Stimulated activated CD8-positive, alpha-beta memory T cell treated with anti-CD3 and anti-CD28 coated beads, Interleukin-7, amount 100 ng/mL, for 4 hours (primary cell): ENCODE measurements at places on chromosomes 2 and 18.

- no peak for DNase-seq
Measured at GRCh38 chr2:42046819-42047487, 868 bp upstream of the PKDCC start.

DNA sequence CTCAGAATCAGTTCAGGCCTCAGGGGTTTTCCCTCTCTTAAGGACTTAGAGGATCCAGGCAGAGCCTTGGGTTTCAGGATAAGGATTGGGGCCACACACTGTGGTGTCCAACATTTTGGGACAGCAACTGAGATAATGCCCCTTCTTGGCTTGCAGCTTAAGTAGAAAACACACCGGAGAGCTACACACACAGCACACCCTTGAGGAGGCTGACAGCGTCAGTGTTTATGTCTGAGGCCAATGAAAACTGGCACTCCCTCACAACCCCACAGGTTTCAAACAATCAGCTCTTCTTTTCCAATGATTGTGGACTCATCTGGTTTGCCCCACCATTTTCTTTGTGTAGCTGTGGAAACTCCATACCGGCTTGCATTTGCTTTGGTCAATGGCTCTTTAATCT lies 257.7 kb downstream of the CDCA7 start:
- DNase-seq = no peak

GRCh38 chr18:10349561-10349960 lies 104.9 kb upstream of the APCDD1 start:
- DNase-seq = no peak

DNA sequence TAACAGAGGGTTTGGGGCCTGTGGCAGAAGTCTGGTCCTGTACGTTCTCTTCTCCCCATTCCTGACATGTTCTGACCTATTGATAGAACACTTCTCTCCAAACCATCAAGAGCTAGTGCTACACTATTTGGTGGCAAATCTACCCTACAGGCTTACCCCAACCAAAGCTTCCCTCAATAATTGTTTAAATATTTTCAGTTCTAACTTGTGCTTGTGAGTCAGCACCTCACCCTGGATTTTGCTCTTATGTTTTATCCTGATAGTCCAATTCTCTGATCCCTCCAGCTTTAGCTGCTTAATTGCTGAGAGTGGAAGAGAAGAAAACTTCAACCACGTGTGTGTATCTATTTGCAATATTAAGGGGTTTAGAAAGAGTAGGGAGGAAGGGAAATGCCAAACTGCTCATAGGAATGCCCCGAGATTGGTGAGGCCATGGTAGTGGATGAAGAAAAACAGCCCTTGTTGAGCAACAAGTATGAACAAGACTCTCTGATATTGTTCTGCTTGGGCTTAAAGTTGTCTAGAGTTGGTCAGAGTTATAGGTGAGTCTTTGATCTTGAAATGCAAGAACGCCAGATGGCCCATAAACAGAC lies 67.8 kb upstream of the PARD3B start:
- no peak for DNase-seq

GRCh38 chr18:74217476-74218143 lies 69.3 kb downstream of the TIMM21 start:
- DNase-seq = no peak

DNA sequence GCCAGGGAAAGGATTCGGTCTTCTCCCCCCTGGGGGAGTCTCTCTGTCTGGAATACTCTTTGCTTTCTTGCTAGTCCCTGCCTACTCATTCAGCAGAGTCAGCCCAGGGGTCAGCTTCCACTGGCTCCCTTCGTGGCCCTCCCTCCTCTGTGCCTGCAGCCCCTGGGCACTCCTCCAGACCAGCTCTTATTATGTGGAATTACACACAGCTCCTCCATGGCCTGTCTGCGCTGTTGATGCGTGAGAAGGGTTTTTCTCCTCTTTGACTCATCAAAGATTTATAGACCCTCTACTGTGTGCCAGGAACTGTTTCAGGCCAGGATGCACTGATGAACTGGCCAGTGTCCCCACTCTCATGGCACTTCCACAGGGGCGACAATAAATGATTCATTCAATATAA lies 44.4 kb downstream of the ST8SIA5 start:
- DNase-seq = no peak

- DNase-seq = no peak
Measured at GRCh38 chr2:241066893-241067341, 35.2 kb downstream of the MTERF4 start.

GRCh38 chr2:177284531-177284930 lies 20.0 kb upstream of the NFE2L2 start:
- DNase-seq = no peak

- DNase-seq = no peak
Measured at GRCh38 chr2:152627351-152627957, 89.8 kb downstream of the PRPF40A start.

- no peak for DNase-seq
Measured at GRCh38 chr2:70596739-70597138, 43.1 kb upstream of the TGFA start.

DNA sequence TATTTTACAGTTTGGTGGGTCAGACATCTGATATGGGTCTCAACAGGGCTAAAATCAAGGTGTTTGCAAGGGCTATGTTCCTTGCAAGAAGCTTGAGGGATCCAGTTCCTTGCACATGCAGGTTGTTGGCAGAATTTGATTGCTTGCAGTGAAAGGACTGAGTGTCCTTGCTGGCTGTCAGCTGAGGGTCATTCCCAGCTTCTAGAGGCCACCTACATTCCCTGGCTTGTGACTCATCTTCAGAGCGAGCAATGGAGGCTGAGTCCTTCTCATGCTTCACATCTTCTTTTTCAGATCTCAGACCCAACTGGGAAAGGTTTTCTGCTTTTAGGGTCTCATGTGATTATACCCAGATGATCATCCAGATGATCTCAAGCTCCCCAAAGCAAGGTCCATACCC lies 12.4 kb downstream of the MEX3C start:
- no peak for DNase-seq

DNA sequence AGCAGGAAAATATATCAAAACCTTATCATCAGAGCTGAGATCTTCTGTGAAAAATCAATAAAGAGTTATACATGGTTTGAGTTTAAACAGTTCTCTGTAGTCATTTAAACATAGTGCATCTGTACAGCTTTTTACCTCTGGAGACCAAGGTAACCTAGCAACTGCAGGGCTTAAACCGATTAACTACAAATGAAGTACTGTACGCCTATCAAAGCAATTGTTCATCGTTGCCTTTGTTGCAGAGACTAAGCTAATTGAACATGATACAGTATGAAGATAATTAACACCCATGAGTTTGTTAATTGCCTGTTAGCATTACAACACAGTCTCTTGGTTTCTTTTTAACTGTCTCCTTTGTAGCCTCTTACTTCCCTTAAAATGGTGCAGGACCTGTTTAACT lies 147.9 kb downstream of the LNPK start:
- DNase-seq = no peak

DNA sequence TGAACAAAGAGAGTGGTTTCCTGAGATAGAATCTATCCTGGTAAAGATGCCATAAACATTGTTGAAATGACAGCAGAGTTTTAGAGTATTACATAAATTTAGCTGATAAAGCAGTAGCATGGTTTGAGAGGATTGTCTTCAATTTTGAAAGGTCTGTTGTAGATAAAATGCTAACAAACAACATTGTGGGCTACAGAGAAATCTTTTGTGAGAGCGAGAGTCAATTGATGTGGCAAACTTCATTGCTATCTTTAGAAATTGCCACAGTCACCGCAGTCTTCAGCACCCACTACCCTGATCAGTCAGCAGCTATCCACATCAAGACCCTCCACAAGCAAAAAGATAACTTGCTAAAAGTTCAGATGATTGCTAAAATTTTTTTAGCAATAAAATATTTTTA lies 17.5 kb downstream of the VRK2 start:
- DNase-seq = no peak

DNA sequence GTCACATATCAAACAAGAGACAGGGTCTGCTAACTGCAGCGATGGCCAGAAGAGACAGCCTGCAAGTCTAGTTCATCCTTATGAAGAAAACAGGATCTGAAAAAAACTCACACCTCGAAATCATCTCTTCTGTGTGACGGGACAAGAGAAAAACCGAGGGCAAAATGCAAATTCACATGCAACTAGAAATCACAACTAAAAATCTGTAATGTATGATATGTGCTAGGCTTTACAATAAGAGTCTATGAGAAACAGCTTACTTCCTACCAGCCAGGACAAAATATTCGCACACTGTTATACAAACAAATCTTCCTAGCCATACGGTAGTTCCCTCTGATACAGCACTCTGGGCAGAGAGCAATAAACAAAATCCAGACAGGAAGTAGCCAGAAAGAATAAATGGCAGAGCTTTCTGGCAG lies 48.8 kb downstream of the ANKRD44 start:
- DNase-seq = no peak

- no peak for DNase-seq
Measured at GRCh38 chr18:50790241-50790640, 29.6 kb downstream of the MRO start.

DNA sequence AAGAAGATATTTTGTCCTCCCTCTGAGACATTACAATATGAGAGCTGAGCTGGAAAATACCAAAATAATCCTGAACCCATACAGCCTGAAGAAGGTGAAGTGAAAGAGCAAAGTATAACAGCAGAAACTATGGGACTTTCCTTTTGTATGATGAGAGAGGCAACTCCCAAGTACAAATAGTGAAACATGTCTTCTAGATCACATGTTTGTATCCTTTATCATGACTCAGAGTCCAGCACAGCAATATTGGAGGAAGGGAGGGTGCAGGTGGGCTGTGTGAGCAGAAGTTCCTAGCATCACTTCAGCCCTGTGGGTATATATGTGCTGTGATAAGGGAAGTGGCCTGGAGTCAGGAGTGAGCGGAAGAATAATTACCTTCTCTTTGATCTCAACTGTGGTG lies 265.6 kb upstream of the NRXN1 start:
- DNase-seq = no peak

DNA sequence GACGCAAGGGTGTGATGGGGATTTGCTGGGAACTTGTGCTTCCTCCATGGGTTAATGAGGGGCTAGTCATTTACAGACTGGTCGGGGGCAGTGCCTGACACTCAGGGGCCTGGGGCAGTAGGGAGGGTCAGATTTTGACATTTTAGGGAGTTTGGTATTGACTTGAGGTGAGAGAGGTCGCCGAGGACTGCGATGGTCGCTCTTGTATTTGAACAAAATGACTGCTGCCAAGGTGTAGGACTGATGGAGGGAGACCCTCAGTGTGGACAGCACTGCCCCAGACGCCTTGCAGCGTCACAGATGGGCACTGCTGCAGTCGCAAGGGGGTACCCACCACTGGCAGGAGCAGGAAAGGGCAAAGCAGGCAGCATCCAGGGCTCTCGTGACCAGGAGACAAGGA lies 182.9 kb downstream of the RTP5 start:
- no peak for DNase-seq

DNA sequence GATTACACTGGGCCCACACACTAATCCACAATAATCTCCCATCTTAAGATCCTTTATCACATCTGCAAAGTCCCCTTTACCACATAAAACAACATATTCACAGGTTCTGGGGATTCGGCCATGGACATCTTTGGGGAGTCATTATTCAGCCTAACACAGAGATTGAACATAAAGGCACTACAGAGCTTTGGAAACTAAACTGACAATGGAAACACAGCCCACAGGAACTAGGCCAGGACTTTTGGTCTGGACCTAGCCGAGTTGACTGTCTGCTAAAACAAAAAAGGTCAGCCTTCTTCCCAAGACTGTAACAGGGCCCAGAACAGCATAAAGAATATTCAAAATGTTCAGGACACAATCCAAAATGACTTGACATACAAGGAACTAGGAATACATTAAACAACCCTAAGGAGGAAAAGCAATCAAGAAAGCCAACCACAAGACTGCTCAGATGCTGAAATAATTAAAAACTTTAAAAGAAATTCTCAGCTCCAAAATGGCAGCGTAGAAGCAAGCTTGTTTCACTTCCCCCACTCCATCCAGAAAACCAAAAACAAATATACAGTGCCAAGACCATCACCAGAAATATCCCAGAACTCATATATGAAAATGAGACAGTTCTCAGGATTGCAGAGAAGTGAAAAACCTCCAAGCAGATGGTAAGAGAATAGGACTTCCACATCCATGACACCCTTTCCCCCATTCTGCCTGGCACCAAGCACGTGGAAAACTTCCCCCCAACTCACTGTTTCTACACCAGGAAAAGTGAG lies 207.8 kb downstream of the ATAD2B start:
- no peak for DNase-seq

DNA sequence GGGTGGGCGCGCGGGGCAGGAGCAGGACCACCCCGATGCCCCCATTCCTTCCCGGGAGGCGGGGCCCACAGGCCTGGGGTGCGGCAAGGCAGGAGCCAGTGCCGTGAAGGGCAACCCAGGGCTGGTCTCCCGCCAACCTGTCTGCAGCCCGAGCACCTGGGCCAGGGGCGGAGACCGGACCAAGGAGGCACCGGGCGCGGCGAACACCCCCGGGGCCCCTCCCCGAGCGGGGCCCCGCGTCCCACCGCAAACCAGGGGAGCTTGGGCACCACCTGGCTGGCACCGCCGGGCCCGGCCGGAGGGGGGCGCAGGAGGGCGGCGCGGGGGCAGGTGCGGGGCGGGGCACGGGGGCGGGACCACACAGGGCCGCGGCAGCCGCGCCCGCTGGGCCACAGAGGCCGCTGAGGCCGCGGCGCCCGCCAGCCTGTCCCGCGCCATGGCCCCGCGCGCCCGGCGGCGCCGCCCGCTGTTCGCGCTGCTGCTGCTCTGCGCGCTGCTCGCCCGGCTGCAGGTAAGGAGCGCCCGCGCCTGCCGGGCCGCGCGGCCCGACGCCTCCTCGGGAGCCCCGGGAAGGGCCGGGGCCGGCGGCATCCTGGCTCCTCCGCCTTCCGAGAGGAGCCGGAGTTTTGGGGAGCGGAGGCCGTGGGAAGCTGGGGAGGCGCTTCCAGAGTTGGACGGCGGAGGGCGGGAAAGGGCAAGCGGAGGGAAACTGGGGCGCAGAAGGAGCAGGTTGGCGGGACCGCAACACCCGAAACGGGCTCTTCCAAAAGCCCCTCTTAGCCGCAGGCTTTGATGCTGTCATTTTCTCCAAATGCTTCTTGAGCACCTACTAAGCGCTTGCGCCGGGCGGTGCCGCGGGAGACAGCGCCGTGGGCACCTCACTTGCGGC lies at the start of gene TNFRSF11A:
Gene TNFRSF11A, plus strand, starts transcription at position 394 of the 889 bp plus-strand sequence. Its CDS starts 43 bp downstream, at position 437.
- DNase-seq = no peak

- no peak for DNase-seq
Measured at GRCh38 chr18:34647251-34647650, 62.8 kb upstream of the DTNA start.

GRCh38 chr2:165016772-165017411 lies 61.6 kb upstream of the SLC38A11 start:
- no peak for DNase-seq

- no peak for DNase-seq
Measured at GRCh38 chr2:198788676-198789075, 669.1 kb downstream of the SATB2 start.

GRCh38 chr2:113846429-113846828 lies 43.5 kb upstream of the ACTR3 start:
- no peak for DNase-seq

- DNase-seq = no peak
Measured at GRCh38 chr2:228446734-228447133, 265.2 kb upstream of the SPHKAP start.

- peak; percentile 30 for DNase-seq
Measured at GRCh38 chr2:46062637-46063412, 234.4 kb upstream of the EPAS1 start.
